Activated CD4-positive, CD25-positive, alpha-beta regulatory T cell (primary cell): ENCODE measurements at places on chromosomes 1 and 21.

- DNase-seq = no peak
Measured at GRCh38 chr1:14194511-14194910, 404.0 kb upstream of the KAZN start.

GRCh38 chr1:156025876-156026275, 5.1 kb upstream of the SSR2 start:
- no peak for DNase-seq

DNA sequence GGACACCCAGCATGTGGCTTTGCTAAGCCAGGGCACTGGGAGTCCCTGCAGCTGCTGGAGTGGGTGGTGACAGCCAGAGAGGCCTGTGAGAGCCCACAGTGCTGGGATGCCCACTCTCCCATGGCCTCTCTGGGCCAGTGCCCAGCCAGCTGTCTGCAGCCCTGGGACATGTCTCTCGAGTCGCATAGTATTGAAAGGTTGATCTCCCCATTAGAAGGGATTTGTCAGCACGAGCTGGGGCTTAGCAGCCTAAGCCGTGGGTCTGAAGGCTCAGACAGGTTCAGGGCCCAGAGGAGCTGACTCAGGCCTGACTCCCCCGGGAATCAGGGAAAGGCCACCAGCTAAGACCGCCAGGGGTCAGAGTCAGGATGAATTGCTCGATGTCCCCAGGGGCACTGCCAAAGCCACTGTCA, 53.5 kb downstream of the FOXD2 start:
- DNase-seq = no peak

- no peak for DNase-seq
Measured at GRCh38 chr1:239428120-239428710, 41.8 kb downstream of the CHRM3 start.

- DNase-seq = no peak
Measured at GRCh38 chr1:174276087-174276486, 116.8 kb downstream of the RABGAP1L start.

DNA sequence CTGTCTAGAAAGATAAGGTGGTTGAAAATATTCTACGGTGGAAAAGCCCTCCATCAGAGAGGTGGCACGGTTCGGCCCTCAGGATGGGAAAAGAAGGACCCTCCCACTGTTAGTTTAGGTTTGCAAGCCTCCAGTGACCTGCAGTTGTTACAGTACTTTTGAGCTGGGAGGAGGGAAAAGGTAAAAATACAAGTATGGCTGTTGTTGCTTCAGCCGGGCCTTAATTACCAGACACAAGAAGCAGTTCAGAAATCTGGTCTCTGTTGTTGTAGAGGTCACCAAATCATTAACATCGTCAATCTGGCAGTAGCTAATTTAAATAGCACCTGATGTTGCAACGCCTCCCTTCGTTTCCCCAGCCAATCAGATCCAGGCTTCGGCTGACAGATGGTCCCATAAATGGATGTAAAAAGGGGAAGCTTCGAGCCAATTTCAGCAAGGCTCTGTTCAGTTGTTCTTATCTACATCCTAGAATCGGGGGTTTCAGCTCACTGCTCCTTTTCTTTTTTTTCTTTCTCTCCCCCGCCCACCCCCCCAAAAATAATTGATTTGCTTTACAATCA, at the start of gene ELAVL4:
ELAVL4 (plus strand) TSS at position 424 of the 563 bp plus-strand sequence. CDS start 270 bp downstream, outside the sequence.
- DNase-seq = no peak

- no peak for DNase-seq
Measured at GRCh38 chr1:172120381-172120780, 279.1 kb downstream of the DNM3 start.

GRCh38 chr1:64936956-64937355, 29.4 kb downstream of the JAK1 start:
- DNase-seq = no peak

- DNase-seq = no peak
Measured at GRCh38 chr1:45846931-45847330, 43.5 kb downstream of the MAST2 start.

DNA sequence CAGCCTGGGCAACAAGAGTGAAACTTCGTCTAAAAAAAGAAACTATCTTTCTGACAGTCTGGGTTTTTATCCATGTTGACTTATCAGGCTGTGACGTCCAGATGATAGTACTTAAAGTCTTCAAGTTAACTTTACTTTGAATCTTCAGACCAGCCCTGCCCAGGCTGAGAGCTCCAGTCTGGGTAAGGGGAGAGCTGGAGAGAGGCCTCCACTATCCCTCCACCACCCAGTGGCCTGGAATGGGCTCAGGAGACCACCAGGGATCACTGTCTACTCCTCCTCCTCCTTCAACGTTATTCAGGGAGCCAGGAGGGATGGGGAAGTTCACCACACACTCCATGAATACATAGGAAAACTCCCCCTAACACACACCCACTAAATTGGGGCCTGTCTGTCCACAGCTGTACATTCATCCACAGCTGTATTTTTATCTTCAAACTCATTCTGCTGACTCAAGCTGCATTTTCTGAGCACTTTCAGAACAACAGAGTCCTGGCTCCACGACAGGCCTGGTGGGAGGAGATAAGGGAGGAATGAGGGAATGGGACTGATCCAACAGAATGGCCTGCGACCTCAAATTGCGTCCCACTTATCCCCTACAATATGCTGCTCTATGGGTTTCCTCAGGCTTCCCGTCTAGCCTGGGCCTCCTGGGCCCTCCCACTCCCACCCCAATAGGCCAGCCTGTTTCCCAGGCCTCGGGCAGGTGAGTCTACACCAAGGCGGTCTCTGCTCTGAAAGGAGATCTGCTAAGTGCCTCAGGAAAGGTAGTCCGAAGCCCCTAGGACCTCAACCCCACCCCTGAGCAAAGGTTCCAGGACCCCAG, 1.8 kb downstream of the SLC45A3 start:
- no peak for DNase-seq

DNA sequence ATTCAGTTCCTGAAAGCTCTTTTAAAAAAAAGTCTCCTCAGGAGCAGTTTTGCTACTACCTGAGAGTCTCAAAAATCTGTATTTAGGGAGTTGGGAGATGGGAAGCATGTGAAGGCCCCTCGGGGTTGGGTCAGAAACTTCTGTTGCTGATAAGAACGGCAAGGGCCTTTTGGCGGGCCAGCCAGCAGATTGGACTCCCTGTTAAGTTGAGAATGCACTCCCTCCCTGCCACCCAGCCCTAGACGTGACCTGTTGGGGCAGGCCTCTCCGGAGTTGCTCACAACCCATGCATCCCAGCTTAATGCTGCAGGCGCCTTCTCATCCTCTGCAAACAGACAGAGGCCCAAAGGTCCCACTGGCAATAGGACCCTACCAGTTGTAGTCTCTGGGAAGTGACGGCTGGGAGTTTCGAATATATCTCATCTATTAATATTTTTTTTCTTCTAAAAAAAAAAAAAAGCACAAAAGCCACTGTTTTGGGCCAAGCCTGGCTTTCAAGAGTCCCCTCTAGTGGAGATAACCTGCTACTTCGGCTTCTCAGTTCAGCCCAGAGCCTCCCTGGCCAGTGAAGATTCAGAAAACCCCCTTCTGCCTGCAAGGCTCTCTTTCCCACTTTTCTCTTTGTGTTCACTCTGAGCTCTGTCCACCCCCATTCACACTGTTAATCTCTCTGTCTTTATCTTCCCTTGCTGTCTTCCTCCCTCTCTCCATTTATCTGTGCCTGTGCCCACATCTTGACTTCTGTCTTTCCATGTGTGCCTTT, 5.3 kb downstream of the PLXNA2 start:
- no peak for DNase-seq

GRCh38 chr1:193131266-193131860, 9.5 kb downstream of the CDC73 start:
- no peak for DNase-seq

DNA sequence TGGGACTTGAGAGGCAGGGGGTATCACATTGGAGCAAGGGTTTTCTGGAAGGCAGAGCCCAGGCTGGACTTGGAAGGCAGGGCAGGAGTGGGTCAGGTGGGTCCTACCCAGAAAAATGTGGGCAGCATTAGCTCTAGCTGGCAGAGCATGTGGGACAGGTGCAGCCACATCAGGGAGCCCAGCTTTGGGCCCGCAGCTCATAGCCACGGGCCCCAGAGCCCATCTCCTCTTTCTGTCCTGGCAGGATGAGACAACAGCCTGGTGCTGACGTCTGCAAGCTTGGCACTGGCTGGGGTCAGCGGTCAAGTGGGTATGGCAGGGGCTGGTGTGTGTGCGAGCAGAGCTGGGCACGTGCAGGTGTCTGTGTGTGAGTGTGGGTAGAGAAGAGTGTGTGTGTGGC, 154.7 kb downstream of the GRIK3 start:
- no peak for DNase-seq

- DNase-seq = no peak
Measured at GRCh38 chr1:18157352-18157751, 49.8 kb downstream of the IGSF21 start.

GRCh38 chr1:81876901-81877733, 76.4 kb downstream of the ADGRL2 start:
- DNase-seq = no peak

- DNase-seq = no peak
Measured at GRCh38 chr21:45507888-45508508, 34.2 kb downstream of the SLC19A1 start.

GRCh38 chr21:46152927-46153246, 2.5 kb downstream of the FTCD start:
- no peak for DNase-seq

DNA sequence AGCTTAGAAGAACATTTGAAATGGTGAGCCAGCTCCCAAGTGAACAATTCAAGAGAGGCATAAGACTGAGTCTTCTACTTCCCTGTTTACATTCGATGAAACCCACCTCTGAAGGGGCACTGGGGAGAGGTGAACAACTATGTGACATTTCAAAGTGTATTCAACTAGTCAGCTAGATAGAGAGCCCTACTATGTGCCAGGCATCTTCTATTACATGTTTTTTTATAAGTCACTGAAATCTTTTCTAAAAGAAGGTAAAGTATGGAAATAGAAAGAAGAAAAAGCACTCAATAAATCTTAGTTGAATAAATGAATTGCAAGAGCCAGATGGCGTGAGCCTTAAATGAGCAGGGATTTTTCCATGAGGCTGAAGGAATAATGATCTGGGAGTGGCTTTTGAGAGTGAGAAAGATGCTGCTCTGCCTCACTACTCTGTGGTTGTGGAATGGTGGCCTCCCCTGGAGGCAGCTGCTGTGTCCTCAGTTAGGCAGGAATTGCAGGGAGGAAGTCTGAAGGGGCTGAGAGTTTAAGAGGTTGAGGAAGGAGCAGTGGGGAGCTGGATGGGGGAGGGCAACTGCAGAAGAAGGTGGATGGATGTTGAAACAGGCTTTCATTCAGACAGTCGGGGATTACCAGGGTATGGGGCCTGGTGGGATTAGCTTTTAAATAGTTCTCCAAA, 10.4 kb upstream of the PTPRF start:
- no peak for DNase-seq

- no peak for DNase-seq
Measured at GRCh38 chr21:44329086-44329889, 9.9 kb downstream of the CFAP410 start.

DNA sequence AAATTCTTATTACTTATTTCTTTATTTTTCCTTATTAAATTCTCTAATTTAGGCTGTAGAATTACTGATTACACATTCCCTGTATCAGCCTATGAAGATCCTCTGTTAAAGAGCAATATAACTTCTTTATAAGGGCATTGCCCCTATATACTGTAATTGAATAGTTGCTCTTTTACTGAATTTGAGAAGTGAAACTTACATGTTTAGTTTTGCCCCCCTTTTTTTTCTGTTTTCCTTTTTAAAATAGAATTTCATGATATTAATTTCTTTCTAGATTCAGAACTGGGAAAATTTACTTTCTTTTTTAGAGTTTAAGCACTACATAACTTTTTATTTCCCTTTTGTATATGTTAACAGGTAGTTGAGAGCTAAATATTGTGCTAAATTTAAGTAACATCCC, 29.5 kb upstream of the PGM1 start:
- no peak for DNase-seq

DNA sequence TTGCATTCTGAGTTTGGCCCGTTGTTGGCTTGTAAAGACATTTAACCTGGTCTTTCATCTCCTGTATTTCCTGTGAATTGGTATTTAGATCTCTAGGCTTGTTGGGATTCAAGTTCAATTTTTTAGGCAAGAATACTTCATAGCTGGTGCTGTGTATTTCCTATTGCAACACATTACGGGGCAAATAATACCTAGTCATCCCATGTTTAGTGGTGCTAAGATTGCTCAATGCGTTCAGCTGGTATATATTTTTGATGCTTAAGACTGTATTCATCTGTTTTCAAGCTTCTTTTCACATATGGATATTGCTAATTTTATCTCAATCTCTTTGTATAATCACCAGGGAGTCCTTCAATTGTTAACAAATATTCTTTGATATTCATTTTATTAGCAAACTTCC, 87.5 kb upstream of the ZBTB18 start:
- no peak for DNase-seq

- DNase-seq = no peak
Measured at GRCh38 chr1:210248341-210248740, 15.7 kb downstream of the SERTAD4 start.

DNA sequence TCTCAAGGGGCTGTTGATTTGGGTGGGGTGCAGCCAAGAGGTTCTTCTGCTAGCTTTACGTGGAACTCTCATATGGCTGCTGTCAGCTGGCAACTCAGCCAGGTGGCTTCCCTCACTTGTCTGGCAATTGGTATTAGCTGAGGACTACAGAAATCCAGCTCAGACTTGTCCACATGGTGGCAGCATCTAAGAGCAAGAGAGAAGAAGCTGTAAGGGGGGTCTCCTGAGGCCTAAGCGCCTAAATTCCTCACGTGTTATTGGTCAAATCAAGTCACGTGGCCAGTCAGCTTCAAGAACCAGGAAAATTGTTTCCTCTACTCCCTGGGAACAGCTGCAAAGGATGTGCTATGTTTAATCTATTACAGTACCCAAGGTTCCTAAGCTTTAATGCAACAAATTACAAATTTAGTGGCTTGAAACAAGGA, 4.2 kb upstream of the DYRK3 start:
- DNase-seq = no peak

- no peak for DNase-seq
Measured at GRCh38 chr1:89553157-89553556, 28.5 kb downstream of the LRRC8B start.

DNA sequence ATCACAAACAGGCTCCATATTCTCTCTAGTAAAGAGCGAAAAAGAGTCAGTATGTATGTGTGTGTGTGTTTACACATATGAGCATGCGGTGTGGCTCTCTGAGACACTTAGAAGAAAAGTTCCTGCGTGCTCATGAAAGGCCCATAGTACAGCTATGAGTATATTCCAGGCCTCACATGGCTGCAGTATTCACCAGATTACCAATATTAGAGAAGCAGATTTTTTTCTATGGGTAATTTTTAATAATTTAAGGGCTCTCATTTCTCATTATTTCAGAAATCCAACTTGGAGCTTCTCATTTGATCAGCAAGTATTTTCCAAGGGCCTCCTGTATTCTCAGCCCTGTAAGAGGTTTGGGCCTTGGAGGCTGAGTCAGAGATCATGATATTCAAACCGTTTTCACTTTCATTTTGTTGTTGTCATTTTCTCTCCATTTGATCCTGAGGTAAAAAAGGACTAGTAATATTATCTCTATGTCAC, 232.9 kb upstream of the SGIP1 start:
- peak; percentile 6 for DNase-seq

GRCh38 chr1:24105368-24106160, 6.4 kb downstream of the MYOM3 start:
- DNase-seq = no peak
